ENCODE measurements at places on chromosomes 7 and 10. TPM values are rescaled to one million over a fixed set of nuclear protein-coding genes. Genes with fewer than 3 reads are reported as not detected.

Gene HIBADH
- 22.4 TPM for total RNA-seq

GRCh38 chr10:71029411-71029892 lies 141.1 kb upstream of the PCBD1 start:
- no peaks in the 10 kb centered on the region for H3K27me3 ChIP-seq
- no peak overlapping the region for H3K4me3 ChIP-seq
- H3K36me3 ChIP-seq, result no peaks in the 10 kb centered on the region

GRCh38 chr10:114437473-114438292 lies 33.4 kb upstream of the AFAP1L2 start:
- H3K4me3 ChIP-seq, result no peak overlapping the region
- H3K27me3 ChIP-seq, result no peaks in the 10 kb centered on the region
- no peaks in the 10 kb centered on the region for H3K4me1 ChIP-seq
- no peaks in the 10 kb centered on the region for H3K36me3 ChIP-seq

DNA sequence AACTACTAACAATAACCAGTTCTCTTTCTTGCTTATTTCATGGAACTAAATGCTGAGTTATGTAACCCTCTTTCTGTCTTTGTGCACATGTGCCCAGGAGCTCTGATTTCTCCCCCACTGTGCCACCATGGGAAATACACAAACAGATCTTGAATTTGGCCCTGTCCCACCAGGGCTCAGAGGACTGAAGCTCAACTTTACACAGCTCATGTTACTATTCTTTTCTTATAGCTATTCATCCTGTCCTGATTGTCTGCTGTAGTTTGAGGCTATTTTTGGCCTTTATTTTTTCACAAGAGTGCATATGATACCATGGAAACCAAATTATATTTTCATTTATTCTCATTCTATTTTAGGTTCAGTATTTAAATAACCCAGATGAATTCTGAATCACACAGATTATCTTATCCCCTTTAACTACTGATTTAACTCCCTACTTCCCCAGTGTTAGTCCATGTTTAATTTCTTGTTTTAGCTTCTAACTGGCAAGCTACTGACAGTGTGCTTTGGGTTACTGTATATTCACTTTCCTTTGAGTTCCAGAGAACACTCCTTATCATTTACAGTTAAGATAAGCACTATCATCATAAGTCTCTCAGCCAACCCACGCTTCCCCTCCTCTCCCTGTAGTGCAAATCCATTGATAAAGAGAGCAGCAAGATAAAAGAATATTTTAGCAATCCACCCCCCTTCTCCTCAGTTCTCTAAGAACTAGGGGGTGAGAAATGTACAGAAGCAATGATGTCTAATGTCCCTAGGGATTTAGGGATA lies 71.8 kb upstream of the GSDME start:
- H3K4me3 ChIP-seq, result no peak overlapping the region
- no peak for DNase-seq
- no peaks in the 10 kb centered on the region for H3K36me3 ChIP-seq
- no peak overlapping the region for H3K27ac ChIP-seq
- H3K27me3 ChIP-seq, result no peaks in the 10 kb centered on the region

Gene SMO
- total RNA-seq, result 17.6 TPM

DNA sequence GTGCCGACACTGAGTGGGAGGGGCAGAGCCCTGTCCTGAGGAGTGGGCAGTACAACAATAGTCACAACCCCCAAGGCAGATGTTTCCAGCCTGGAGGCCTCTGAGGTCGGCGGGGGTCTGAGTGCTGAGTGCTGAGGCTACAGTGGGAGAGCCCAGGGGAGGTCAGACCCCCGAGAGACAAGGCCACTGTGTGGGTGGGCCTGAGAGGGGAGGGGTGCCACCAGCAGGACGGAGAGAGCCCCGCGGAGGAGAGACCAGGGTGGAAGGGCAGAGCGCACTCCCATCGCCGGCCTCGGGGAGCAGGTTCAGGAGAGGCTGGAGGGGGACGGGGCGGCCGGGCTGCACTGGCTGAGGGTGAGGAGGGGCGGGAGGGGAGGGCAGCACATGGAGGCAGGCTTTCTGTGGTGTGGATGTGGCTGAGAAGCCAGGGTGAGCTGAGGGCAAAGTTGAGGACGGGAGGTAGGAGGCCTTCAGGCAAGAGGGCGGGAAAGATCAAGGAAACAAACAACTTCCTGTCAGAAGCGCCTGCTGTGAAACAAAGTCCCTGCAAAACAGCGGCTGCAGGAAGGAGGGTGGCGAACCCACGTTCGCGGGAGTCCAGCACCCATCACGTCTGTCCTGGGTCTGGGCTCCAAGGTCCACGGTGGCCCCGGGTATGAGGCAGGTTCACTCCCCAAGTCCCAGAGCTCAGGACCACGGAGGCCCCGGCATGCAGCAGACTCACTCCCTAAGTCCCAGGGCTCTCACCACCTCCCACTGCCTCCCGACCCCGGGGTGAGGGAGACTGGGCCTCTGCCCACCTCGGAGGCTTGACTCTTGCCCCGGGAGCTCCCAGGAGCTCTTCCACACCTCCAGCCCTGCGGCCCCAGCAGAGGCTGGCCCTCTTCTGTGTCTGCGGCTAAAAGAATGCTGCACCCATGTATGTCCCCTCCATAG lies 76.8 kb upstream of the NKX6-2 start:
- H3K4me1 ChIP-seq, result no peaks in the 10 kb centered on the region
- no peak overlapping the region for H3K4me3 ChIP-seq
- DNase-seq, result peak; percentile 36
- no peaks in the 10 kb centered on the region for H3K27me3 ChIP-seq

GRCh38 chr10:78059906-78060702 lies 26.4 kb downstream of the RPS24 start:
- no peaks in the 10 kb centered on the region for H3K27me3 ChIP-seq
- DNase-seq, result no peak
- no peaks in the 10 kb centered on the region for H3K4me1 ChIP-seq
- no peak overlapping the region for H3K4me3 ChIP-seq

GRCh38 chr10:68721673-68722335 lies 765 bp downstream of the CCAR1 start:
- no peaks in the 10 kb centered on the region for H3K4me1 ChIP-seq
- peak overlapping the region; percentile 35 for H3K27ac ChIP-seq
- DNase-seq, result no peak
- H3K36me3 ChIP-seq, result no peaks in the 10 kb centered on the region
- peak overlapping the region; percentile 79 for H3K4me3 ChIP-seq

- no peaks in the 10 kb centered on the region for H3K36me3 ChIP-seq
- H3K4me1 ChIP-seq, result no peaks in the 10 kb centered on the region
- H3K27me3 ChIP-seq, result no peaks in the 10 kb centered on the region
- DNase-seq, result no peak
- H3K27ac ChIP-seq, result no peak overlapping the region
- H3K4me3 ChIP-seq, result no peak overlapping the region
Observed at GRCh38 chr10:128751284-128751683, 625.1 kb upstream of the MKI67 start.

GRCh38 chr10:131869344-131869743 lies 31.5 kb upstream of the PPP2R2D start:
- DNase-seq, result no peak
- H3K36me3 ChIP-seq, result no peaks in the 10 kb centered on the region
- H3K27ac ChIP-seq, result no peak overlapping the region
- H3K27me3 ChIP-seq, result no peaks in the 10 kb centered on the region
- no peak overlapping the region for H3K4me3 ChIP-seq
